ENCODE measurements at places on chromosomes 7 and 10.

DNA sequence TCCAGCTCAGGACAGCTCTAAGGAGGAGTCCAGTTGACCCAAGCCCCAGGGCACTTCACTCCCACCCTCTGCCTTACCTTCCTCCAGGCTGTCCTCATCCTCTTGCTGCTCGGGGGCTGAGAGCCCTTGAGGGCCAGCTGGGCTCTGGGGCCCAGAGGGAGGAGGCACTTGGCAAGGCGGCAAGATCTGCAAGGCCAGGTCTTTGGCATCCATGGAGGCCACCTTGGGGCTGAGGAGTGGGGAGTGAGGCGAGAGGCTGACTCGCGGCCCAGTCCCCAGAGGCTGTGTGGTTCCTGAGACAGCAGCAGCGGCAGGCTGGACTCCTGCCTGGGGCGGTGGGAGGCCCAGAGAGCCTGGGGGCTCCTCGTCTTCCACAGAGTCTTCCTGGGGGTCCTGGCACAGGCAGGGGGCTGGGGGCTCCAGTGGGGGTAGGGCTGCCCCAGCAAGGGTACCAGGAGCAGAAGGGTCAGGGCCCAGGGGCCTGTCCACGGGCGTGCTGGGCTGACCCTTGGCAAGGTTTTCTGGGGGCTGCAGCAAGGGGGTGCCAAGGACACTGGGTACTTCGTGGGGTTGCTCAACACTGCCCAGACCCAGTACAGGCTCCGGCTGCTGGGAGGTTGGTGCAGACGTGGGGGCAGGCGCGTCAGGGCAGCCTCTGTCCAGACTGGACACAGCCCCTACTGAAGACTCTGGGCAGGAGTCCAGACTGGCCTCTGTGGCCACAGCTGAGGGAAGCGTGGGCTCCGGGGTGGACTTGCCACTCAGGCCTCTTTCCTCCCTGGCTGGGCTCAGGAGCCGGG, 6.5 kb downstream of the NACAD start:
- DNase-seq: no peak

DNA sequence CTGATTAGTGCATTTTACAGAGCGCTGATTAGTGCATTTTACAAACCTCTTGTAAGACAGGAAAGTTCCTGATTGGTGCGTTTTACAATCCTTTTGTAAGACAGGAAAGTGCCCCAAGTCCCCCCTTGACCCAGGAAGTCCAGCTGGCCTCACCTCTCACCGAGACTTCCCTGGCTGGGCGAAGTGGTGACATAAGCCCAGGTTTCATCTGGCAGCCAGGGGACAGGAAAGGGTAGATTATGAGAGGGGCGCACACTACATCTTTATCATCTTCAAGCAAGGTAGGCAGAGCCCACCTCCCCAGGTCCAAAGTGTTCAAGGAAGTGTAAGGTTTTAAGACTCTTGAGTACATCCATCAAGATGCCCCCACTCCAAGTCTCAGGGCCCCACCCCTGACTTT, 5.5 kb upstream of the GDF10 start:
- no peak for DNase-seq

DNA sequence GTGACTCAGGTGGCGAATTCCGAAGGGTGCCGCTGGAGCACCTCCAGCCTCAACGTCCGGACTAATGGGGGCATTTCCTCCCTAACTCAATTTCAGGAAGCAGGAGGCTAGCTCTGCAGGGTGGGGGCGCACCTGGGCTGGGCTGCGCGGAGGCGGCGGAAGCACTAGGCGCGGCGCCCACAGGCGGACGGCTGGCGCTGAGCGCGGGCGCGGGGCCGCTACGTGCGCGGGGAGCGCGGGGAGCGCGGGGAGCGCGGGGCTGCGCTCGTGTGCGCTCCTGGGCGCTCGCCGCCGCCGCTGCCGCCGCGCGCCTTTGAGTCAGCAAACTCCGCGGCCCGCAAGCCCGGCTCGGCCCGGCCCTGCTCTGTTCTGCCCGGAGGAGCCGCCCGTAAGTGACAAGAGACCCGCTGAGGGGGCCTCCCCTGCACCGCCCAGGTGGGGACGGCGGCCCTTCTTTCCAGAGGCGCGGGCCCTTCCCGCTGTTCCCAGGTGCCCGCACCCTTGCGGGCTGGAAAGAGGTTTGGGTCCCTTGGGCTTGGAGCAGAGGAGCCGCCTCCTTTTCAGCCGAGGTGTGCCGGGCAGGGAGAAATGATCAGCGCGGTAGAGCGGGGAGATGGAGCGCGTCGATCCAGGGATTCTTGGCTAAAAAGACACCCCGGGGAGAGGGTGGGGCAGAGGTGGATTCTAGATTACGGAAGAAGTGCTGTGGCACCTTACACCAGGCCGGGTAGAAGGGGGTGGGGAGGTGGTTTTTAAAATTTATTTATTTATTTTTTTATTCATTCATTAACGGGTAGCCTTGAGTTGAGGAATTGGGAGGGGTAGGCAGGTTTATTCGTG, at the start of gene SNX10:
SNX10 (plus strand) TSS at position 164 of the 840 bp plus-strand sequence. CDS start 54,581 bp downstream, outside the sequence.
- DNase-seq: peak; percentile 21

GRCh38 chr7:96311967-96312366, 9.9 kb downstream of the SLC25A13 start:
- no peak for DNase-seq

GRCh38 chr10:31778627-31779026, 150.0 kb downstream of the ARHGAP12 start:
- no peak for DNase-seq

GRCh38 chr7:25781704-25782103, 370.3 kb upstream of the NFE2L3 start:
- DNase-seq: no peak

GRCh38 chr7:154841731-154842331, 161.1 kb downstream of the PAXIP1 start:
- DNase-seq: peak; percentile 75

- DNase-seq: no peak
These were observed 9.4 kb downstream of the WBP1L start for GRCh38 chr10:102752934-102753664.

DNA sequence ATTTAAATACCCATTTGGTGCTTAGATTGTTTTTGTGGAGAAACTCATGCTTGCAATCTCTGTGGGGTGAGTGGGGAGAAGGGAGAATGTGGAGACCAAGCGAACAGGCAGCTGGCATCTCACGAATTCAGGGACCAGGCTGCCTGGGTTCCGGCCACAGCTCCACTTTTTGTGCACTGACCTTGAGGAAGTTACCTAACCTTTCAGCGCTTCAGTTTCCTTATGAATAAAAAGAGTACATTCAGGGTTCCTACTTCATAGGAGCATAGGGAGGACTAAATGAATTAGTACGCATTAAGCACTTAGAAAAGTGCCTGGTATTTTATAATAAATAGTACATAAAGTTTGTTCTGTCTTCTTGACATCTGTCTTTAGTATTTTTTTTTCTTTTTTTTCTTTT, 72.5 kb downstream of the PRTFDC1 start:
- no peak for DNase-seq
